RKO (cell line): ENCODE measurements at places on chromosomes 3 and 15.

DNA sequence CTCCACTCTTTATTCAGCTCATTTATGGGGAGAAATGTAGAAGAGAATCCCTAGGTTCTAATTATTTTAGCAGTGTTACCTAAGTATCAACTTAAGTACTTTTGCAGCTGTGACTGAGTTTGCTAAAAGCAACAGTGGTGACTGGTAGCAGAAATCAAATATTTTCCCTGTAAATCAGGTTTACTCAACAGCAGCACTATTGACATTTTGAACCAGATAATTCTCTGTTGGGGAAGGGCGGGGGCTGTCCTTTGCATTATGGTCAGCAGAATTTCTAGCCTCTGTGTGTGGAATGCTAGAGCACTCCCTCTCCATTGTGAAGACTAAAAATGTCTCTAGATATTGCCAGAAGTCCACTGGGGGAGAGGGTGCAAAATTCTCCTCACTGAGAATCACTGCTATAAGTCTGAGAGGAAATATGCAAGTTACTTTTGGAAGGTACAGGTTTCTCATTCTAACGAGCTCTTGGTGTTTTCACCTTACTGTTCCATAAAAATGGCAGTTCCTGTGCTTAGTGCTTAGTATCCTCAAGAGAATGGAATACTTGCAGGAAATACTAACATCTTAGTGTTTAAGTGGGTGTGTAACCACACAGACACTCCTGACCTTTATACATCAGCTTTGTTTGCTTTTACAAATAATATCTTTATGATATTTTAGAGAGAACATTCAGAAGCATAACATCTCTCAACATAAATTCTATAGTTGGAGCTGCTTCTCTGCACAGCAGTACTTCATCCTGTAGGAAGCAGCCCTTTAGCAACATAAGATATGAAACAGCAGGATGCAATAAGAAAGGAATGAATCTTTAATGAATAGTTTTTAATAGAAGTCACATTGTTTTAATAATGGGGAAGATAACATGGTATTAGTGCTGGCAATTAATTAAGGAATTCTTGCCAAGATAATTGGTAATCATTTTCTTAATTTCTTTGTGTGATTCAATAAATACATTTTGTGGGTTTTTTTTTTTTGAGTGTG lies 246.5 kb upstream of the GOLIM4 start:
- DNase-seq: no peak

- no peak for DNase-seq
These were observed 56.9 kb upstream of the VGLL3 start for GRCh38 chr3:87047852-87048251.

DNA sequence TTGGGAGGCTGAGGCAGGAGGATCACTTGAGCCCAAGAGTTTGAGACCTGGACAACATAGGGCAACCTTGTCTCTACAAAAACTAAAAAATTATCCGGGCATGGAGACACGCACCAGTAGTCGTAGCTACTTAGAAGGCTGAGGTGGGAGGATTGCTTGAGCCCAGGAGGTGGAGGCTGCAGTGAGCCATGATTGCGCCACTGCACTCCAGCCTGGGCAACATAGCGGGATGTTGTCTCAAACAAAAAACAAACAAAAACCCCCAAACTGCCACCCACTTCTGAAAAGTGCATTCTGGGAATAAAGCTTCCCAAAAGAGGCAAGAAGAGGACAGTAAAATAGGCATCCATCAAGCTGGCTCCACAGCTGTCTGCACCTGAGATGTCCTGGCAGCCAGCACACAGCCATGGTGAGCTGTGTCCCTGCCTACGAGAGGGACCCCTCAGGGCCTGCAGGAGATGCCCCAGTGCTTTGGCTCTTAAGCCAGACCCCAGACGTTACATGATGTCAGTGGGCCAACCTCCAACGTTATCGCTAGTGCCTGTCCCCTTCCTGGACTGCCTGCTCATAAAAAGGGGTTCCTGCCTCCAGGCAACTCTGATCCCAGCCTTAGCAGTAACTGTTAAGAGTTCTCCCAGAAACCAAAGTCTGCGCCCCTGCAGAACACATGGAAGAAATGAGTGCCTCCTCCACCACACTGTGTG lies 101.1 kb downstream of the LRIG1 start:
- no peak for DNase-seq

GRCh38 chr15:75842722-75843677 lies at the start of gene UBE2Q2:
Gene UBE2Q2 (plus strand): TSS chr15:75843447. CDS start chr15:75843667, 220 bp downstream.
- DNase-seq: peak; percentile 87

DNA sequence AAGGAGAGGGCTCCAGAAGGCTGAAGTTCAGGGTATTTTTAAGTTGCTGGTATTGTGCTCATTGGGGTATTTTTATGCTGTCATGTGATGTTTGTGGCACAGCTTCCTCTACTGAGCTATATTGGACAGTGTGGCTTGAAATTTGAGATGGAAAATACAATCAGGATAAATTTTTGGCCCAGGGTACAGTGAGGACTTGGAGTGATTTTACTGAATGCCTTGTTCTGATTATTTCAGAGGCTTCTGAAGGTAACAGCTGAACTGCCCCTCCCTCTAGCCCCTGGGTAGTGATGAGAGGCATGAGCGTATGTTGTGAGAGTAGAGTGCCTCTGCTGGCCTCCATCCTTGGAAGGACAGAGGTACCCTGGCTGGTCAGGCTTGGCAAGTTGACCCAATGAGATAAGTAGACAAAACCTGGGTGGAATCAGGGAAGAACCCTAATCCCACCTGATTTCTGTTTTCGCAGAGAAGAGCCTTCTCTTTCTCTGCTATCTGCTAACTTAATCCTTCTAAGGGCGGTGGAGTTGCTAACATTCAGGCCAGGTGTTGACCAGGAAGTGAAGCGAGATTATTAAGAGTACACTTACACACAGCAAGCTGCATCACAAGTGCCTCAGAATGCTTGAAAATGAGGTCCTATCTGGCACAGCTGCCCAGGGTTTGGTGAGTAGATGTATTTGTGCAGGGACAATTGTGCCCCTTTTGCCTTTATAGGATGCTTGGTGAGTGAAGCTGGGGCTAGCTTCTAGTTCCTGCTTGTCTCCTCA lies 98.1 kb upstream of the CLSTN2 start:
- no peak for DNase-seq

GRCh38 chr3:113212150-113212843 lies 940 bp downstream of the BOC start:
- no peak for DNase-seq

- no peak for DNase-seq
These were observed 505.6 kb upstream of the THBS1 start for GRCh38 chr15:39075311-39075710.

DNA sequence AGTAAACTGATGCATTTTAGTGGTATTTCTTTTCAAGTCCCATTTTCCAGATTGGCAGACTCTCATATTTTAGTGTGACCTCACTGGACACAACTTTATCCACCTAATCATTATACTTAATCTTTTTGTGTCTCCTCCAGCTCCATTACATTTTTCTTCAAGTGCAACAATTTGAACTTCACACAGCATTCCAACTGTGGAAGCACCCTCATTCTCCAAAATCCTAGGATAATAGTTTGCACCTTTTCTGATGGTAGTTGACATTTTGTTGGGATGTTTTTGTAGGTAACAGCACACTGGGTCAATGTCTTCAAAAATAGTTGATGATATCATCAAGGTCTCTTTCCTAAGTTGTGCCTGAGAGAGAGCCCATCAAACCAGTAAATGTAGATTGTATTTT lies 123.1 kb downstream of the RYR3 start:
- DNase-seq: no peak

DNA sequence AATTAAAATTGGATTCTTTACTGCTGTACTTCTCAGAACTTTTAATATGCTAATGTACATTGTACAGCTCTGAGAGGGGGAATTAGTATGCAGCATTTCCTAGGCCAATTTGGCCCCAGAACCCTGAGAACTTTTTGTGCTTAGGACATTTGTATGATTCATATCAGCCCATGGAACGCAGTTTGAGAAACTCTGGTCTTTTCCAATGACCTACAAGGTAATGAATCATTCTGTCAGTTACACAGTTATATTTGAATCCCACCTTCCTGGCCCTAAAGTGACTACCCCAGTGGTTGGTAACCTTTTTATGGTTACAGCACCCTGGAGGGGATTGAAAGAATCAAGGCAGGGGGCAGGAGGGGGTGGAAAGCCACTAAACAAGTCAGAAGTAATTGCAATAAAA lies 25.6 kb upstream of the KBTBD12 start:
- DNase-seq: no peak
